ENCODE measurements at places on chromosomes 12 and 14. TPM values are rescaled to one million over a fixed set of nuclear protein-coding genes. Genes with fewer than 3 reads are reported as not detected.

GRCh38 chr14:55410876-55411275 is 754 bp downstream of the ATG14 start:
- no peaks in the 10 kb centered on the region for H3K36me3 ChIP-seq
- H3K27ac ChIP-seq: peak overlapping the region; percentile 85
- H3K27me3 ChIP-seq: no peaks in the 10 kb centered on the region
- H3K4me1 ChIP-seq: peaks cover 2% of the 10 kb centered on the region

DNA sequence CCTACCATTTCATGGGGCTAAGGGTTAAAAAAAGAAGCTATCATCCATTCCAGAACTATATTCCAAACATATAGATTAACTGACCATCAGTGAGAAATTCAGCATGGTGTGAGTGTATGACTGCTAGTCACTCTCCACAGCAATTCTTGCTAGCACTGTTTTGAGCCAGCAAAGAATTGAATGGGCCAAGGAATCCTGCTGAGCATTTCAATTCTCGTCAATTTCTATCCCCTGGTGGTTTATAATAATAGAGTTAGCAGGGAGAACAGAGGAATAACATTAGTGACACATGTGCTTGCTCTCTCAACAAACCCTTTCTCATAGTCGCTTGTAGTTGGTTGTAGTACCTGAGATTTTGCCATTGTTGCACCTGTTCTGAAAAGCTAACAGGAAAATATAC is 7.2 kb downstream of the MBIP start:
- H3K4me1 ChIP-seq: no peaks in the 10 kb centered on the region
- no peak overlapping the region for H3K27ac ChIP-seq
- peaks cover 29% of the 10 kb centered on the region for H3K36me3 ChIP-seq
- DNase-seq: no peak

DNA sequence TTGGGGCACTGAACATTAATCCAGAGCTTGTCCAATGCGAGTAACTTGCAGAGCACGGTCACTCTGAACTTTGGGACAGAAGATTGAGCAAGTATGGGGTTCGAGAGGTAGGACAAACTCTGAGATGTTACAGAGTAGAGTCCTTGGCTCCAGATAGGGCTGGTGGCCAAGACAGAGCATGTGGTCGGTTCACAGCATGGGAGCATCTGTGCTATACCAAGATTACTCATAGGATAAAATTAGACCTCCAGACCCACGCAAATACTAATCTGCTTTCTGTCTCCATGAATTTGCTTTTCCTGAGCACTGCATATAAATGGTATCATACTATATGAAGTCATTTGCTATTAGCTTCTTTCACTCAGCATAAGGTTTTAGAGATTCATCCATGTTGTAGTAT is 93.4 kb upstream of the TBX5 start:
- no peaks in the 10 kb centered on the region for H3K36me3 ChIP-seq
- no peak for DNase-seq
- H3K4me3 ChIP-seq: no peak overlapping the region

GRCh38 chr12:13099844-13100604 is 3.4 kb downstream of the GSG1 start:
- H3K27me3 ChIP-seq: no peaks in the 10 kb centered on the region
- peak overlapping the region; percentile 46 for H3K27ac ChIP-seq
- peaks cover 3% of the 10 kb centered on the region for H3K4me1 ChIP-seq
- H3K4me3 ChIP-seq: no peak overlapping the region
- no peaks in the 10 kb centered on the region for H3K36me3 ChIP-seq

DNA sequence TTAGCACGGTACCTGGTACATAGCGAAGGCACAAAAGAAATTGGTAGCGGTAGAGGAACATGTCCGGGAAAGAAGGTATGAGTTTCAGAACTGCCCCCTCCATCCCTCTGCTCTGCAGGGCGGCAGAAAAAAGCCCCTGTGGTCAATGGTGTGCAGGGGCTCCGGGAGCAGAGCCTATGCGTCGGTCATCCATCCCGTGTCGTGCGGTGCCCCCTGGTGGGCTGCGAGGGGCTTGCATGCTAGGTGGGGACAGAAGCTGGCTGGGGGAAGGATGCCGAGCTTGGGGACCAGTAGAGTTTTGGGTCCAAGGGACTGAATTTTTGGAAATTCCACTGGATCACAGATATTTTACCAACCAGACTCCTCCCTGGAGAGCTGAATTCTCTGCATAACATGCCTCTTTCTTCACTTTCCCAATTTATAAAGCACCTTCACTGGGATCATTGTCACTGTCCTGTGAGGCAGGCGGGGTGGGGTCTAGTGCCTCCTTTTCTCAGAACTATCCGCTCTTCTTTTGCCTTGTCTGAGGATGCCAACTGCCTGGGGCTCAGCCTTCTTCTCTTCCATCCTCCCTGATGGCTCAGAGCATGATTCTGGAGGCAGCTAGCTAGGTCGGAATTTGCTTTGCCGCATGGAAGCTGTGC is 148.7 kb downstream of the SMOC1 start:
- H3K27ac ChIP-seq: no peak overlapping the region
- peaks cover 34% of the 10 kb centered on the region for H3K36me3 ChIP-seq
- H3K4me3 ChIP-seq: no peak overlapping the region
- peak; percentile 82 for DNase-seq
- H3K27me3 ChIP-seq: no peaks in the 10 kb centered on the region

DNA sequence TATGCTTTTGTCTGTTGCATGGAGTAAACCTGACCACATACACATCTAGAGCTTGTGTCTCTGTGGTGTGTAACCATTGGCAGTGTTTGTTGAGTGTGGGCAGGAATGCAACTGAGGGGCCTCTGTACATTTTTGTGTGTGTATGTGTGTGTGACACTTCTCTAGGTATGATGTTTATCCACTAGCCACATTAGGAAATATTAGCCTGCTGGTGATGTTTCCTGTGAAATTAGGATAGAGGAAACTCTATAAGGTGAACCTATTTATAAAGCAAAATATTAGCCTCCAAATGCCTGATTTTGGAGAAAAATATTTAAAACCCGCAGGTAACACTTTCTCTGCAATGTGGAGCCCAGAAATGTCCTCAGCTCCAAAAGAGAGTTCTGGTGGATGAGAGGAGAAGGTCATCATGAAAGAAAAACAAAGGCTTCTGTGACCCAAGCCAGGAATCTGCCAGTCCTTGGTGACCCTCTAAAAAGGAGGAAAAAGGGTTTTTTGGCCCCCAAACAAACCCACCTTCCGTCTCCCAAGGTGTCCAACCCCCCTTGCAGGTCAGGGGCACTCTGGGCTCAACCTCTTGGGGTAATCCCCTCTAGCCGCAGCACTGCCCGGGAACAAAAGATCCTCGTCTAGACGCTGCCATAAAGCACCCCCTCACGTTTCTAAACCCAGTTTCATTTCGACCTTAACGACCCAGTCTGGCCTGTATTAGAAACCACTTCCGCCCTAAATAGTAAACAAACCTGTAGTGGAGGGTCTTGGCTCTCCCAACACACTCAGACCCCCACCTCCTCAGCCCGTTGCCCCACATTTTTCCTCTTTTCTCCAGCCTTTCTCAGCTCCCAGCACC is 3.1 kb upstream of the HOTAIR start:
- H3K36me3 ChIP-seq: no peaks in the 10 kb centered on the region
- no peak overlapping the region for H3K4me3 ChIP-seq
- H3K27me3 ChIP-seq: peaks cover 17% of the 10 kb centered on the region
- no peaks in the 10 kb centered on the region for H3K4me1 ChIP-seq
- DNase-seq: no peak

GRCh38 chr14:31843361-31844091 is 233.6 kb upstream of the ARHGAP5 start:
- H3K4me1 ChIP-seq: no peaks in the 10 kb centered on the region
- H3K27ac ChIP-seq: no peak overlapping the region
- H3K4me3 ChIP-seq: no peak overlapping the region

DNA sequence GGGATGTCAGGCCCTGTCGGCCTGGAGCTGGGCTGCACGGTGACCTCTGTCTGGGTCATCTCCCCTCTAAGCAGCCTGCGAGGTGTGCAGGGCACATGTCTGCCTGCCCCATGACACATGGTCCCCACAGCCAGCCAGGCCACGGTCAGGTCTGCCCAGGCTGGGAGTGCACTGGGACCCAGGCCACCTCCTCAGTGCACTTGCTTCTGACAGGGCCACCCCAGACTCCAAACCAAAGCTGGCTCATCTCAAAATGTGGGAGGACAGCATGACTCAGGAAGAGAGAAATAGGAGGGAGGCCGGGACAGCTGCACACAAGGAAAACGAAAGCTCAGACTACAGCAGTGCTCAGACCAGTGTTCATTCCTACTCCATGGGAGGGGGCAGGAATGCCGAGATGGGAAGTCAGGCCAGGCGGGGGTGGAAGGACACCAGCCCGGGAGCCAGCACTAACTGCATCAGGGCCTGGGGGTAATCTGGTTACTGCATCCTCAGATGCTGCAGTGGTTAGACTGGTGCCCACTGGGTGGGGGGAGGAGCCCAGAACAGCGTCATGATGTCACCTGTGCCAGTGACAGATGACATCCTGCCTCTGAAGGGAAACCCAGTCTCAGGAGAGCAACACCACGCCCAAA is 4.0 kb downstream of the P2RX2 start:
- peaks cover 24% of the 10 kb centered on the region for H3K36me3 ChIP-seq
- peaks cover 3% of the 10 kb centered on the region for H3K27me3 ChIP-seq
- DNase-seq: no peak
- H3K27ac ChIP-seq: no peak overlapping the region

- no peak overlapping the region for H3K27ac ChIP-seq
- H3K4me1 ChIP-seq: no peaks in the 10 kb centered on the region
- H3K36me3 ChIP-seq: no peaks in the 10 kb centered on the region
- H3K4me3 ChIP-seq: no peak overlapping the region
- no peak for DNase-seq
- no peaks in the 10 kb centered on the region for H3K27me3 ChIP-seq
Observed at GRCh38 chr12:64269161-64269560, 47.1 kb upstream of the KICS2 start.

DNA sequence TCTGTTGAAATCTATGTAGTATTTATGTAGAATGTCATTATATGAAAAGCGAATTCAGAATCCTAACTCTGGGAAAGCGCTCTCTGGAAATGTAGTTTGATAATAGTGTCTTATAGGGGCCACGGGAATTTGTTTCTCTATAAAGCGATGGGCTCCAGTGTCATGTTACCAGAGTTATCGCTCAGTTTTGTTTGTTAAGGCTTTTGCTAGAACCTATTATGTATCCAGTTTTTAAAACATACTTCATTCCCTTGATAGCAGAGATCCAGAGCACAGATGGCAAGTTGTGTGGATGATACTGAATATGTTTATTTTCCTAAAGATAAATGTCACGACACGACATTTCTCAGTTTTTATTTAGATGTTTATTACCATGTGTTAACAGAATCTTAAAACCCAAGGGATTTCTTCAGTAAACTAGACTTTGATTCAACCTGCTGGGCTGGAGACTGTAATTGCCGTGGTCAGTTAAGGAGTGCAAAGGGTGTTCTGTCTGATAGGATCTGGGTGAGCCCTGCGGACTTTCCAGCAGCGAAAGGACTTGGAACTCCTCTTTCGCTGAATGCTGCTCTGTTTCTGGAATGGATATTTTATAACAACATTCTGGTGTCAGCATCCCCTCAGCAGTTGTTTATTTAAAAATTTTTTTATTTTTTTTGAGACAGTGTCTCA is 1.7 kb upstream of the DNAH10 start:
- H3K4me3 ChIP-seq: no peak overlapping the region
- no peak overlapping the region for H3K27ac ChIP-seq
- H3K27me3 ChIP-seq: no peaks in the 10 kb centered on the region

DNA sequence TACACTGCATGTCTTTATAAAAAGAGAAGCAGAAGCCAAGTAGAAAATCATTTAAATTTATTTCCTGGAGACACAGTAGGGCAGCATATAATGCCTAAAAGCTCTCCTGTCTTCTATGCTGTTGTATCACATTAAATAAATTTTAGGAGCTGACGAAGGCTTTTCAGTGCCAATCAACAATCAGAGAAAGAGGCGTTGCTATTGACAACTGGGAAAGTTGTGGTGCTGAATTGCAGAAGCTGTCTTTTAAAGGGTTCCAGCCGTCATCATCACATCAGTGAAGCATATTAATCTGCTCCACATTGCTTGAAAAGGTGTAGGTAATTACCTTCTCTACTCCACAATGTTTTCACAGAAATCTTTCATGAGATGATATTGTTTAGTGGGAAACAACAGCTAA is 103.9 kb downstream of the FSCB start:
- no peak for DNase-seq
- no peaks in the 10 kb centered on the region for H3K27me3 ChIP-seq
- no peaks in the 10 kb centered on the region for H3K36me3 ChIP-seq
- no peak overlapping the region for H3K4me3 ChIP-seq
- no peaks in the 10 kb centered on the region for H3K4me1 ChIP-seq

GRCh38 chr12:128463881-128464280 is 196.9 kb downstream of the TMEM132C start:
- no peak for DNase-seq
- no peaks in the 10 kb centered on the region for H3K4me1 ChIP-seq
- H3K4me3 ChIP-seq: no peak overlapping the region
- H3K27me3 ChIP-seq: peaks cover 2% of the 10 kb centered on the region
- H3K27ac ChIP-seq: no peak overlapping the region

DNA sequence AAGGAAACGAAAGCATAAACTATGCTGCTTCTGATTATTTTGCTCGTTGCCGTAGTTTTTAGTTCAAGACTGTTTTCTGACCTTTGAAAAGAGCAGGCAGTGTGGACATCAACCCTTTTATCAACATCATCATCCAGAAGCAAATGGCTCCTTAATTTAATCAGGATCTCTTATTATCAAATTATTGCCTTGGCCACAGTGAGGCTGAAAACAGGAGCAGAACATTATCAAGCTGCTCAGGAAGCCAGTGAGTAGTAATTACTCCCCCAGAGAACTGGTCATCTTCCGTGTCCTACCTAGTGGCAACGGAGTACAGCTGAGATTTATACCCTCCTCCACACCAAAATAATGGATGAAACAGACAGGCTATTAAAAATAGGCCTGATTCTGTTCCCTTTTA is 2.2 kb upstream of the DIABLO start:
- DNase-seq: no peak
- no peak overlapping the region for H3K27ac ChIP-seq
- no peak overlapping the region for H3K4me3 ChIP-seq
- H3K27me3 ChIP-seq: no peaks in the 10 kb centered on the region
- H3K36me3 ChIP-seq: peaks cover 23% of the 10 kb centered on the region

DNA sequence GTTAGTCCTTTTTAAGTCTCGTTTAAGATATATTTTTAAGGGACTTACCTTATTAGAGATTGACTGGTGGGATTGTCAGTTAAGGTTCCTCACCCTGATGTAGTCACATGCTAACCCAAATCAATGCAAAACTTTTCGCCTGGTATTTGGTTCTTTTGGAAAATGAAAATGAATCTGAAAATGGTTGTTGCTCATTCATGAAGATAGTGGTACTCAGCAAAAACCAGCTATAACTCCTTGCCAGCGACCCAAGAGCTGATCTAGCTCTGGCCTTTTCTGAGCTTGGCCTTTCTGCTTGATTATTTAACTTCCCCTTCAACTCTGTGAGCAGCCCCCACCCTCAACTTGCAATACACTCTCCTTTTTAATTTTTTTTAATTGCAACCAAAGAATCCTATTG is 85.0 kb upstream of the GTF2A1 start:
- no peak overlapping the region for H3K27ac ChIP-seq
- no peaks in the 10 kb centered on the region for H3K36me3 ChIP-seq
- no peak overlapping the region for H3K4me3 ChIP-seq

- H3K4me3 ChIP-seq: no peak overlapping the region
- DNase-seq: no peak
- no peaks in the 10 kb centered on the region for H3K27me3 ChIP-seq
Observed at GRCh38 chr12:59973515-59973914, 377.7 kb downstream of the SLC16A7 start.

The TAS2R30 gene
- total RNA-seq: 12.0 TPM

The EID3 gene
- total RNA-seq: 1.9 TPM

The OVCH1 gene
- not detected for total RNA-seq

Measured in liver (tissue), 10 donors.